ENCODE measurements at places on chromosomes 6 and 20.
A peak's percentile ranks its signal among the peaks of the same experiment; 100 is the strongest.

GRCh38 chr6:44524476-44525227 is 137.1 kb downstream of the CDC5L start:
- no peak for DNase-seq

DNA sequence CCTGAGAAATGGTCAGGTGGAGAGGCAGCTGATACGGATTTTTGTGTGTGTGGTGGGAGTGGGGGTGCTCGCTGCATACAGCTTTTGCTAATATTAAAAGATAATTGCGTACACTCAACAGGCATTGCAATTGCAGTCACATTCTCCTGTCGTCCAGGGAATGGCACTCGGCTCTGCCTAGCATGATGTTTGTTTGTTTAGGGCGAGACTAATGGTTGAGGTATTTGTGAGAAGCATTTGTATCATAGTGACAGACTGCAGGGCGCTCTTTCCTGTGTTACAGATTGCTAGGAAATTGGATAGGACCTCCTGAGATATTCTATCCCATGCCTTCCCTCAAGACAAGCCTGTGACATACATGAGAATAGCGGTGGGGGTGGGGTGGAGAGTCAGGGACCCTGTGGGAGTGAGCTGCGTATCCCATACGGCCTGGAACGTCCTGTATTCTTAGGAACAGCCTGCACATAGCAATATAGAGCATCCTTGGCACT is 207.4 kb downstream of the SOX4 start:
- no peak for DNase-seq

DNA sequence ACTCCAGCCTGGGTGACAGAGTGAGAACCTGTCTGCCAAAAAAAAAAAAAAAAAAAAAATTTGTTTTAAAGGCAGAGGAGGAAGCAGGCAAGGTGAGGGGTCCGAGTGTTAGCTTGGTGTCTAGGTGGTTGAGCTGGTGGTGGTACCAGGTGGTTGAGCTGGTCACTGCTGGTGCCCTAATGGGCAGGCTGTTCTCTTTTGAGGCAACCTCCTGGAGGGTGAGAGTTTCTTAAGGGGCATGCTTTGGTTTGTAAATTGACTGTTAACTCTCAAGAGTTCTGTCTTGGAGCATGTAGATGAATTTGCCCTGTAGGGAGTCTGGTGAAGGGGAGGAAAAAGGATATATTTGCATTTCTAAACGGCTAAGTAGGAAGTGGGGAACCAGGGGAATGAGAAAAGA is 52.7 kb downstream of the BANF2 start:
- no peak for DNase-seq

- DNase-seq: no peak
These were observed 107.7 kb downstream of the ZDHHC14 start for GRCh38 chr6:157488716-157489118.

DNA sequence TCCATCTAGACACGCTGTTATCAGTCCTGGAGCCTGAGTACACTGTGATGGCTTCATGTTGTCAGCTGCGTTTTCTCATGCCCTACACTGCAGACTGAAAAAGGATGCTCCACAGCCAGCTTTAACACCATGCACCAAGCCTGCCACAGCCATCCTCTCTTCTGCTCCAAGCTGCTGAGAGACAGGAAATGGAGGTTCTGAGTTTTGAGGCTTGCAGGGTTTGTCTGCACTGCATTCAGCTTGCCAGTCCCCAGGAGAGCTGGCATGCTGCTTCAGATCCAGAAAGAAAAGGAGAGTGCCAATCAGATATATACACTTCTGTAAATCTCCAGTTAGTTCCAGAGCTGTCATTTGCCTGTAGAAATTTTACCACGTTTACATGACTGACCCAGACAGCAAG is 550.7 kb upstream of the FLRT3 start:
- DNase-seq: no peak

- DNase-seq: no peak
These were observed 7.4 kb upstream of the SSTR4 start for GRCh38 chr20:23027721-23028120.

DNA sequence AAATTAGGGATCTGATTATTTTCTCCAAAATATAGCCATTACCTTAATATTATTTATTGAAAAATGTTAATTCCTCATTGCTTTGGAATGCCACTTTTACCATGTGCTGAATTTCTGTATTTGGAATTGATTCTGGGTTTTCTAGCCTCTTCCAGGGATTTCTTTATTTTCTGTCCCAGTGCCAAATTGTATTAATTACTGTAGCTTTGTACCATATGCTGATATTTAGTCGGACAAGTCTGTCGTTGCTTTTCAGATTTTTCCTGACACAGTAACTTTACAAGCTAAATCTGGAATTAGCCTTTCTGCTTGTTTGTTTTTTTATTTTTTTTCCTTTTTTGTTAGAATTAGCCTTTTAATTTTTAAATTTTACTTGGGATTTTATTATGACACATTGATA is 10.9 kb upstream of the TMEM14B start:
- no peak for DNase-seq

DNA sequence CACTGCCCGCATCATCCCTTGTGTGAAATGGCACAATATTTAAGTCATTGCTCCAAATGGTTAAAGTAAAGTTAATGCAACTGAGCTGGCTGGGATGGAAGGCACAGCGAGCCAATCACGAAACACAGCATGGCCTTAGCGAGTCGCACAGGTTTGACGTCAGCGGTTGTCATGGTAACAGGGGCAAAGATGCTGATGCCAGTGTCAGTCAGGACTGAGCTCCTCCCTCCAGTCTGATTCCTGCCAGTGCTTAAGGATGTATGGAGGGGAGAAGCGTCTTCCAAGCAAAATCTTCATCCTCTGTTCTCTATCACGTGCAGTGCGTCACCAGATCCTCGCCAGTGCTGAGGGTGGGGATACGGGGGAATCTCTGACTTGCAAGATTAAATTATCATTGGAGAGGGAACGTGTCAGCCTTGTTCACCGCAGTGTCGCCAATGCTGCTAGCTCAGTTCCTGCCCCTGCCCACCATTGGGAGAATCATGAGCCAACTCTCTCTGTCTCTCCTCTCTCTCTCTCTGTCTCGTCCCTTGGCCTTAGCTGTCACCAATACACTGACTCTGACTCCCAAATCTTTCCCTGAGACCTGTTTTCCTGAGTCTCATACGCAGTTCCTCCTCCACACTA is 24.5 kb downstream of the TSPYL4 start:
- DNase-seq: no peak

GRCh38 chr6:35691027-35691824 is 2.5 kb upstream of the FKBP5 start:
- DNase-seq: no peak

DNA sequence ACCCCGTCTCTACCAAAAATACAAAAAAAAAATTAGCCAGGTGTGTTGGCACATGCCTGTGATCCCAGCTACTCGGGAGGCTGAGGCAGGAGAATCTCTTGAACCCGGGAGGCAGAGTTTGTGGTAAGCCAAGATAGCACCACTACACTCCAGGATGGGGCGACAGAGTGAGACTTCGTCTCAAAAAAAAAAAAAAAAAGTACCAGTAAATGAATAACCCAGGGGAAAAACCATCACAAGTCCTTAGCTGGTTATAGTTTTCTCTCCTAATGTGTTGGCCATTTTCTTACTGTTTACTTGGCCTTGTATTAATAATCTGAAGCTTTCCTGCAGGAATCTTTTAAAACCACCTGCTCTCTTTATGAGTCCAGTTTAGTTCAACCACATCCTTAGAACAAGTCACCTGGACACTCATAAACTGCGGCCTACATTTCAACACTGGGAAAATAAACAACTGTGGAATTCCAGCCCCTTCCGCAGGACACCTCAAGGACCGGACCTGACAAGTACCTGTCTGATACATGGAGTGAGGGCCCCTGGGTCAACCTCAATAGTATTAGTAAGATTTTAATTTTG is 102.6 kb downstream of the ATP9A start:
- no peak for DNase-seq

GRCh38 chr20:33667676-33668465 is 1.1 kb downstream of the ACTL10 start:
- DNase-seq: peak; percentile 59

DNA sequence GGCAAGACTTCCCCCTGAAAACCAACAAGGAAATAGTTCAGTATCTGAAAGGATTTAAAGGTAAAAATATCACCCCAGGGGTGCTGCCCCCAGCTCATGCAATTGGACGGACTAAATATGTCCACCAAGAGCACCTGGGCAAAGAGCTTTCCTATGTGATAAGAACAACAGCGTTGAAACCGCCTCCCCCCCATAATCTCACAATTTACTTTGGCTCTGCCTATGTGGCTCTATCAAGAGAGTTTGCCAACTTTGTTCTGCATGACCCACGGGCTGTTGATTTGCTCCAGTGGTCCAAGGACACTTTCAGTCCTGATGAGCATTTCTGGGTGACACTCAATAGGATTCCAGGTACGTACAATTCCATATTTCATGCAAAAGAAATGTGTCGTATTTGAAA is 35.8 kb downstream of the GCNT2 start:
- no peak for DNase-seq

- DNase-seq: no peak
These were observed 63.1 kb downstream of the SLX4IP start for GRCh38 chr20:10498200-10498599.

GRCh38 chr6:23184351-23184750 is 615.0 kb downstream of the HDGFL1 start:
- DNase-seq: no peak

- no peak for DNase-seq
These were observed 1.2 kb downstream of the IP6K3 start for GRCh38 chr6:33745548-33745947.

- no peak for DNase-seq
These were observed at the start of the genes DUSP15 and TTLL9 for GRCh38 chr20:31869942-31870725. Gene DUSP15, minus strand, starts transcription at chr20:31870527. Its CDS starts 190 bp downstream, at chr20:31870337. Gene TTLL9, plus strand, starts transcription at chr20:31870634. Its CDS starts 493 bp downstream, at chr20:31871127.

Measured in stimulated activated CD4-positive, alpha-beta T cell treated with anti-CD3 and anti-CD28 coated beads, Interleukin-15, amount 100 ng/mL, for 1 hour (primary cell).